ENCODE measurements at places on chromosomes 5 and 9.

GRCh38 chr5:13643734-13644133 lies 300.8 kb downstream of the DNAH5 start:
- no peak for DNase-seq

DNA sequence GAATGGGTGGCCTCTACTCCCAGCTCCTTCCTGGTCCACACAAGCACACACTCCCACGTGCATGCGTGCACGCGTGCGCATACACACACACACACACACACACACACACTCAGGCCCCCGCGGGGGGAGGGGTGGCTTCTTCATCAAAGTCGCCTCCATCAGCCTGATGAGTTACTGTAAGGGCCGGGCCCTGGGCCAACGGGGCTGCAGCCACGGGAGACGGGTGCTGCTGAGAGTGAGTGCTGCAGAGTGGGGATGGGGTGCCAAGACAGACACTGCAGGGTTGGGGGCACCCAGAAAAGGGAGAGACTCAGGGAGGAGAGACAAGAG lies 18.1 kb downstream of the CNTFR start:
- DNase-seq: no peak

GRCh38 chr9:75851917-75852316 lies 38.6 kb upstream of the PCSK5 start:
- DNase-seq: no peak

GRCh38 chr5:171721464-171721863 lies 64.2 kb upstream of the SMIM23 start:
- no peak for DNase-seq
